Transverse colon (tissue), 4 donors: ENCODE measurements at places on chromosomes 1 and 21.
A peak's percentile ranks its signal among the peaks of the same experiment; 100 is the strongest.

- no peak overlapping the region for H3K4me3 ChIP-seq
- no peaks in the 10 kb centered on the region for H3K36me3 ChIP-seq
- peaks cover 26% of the 10 kb centered on the region for H3K4me1 ChIP-seq
- no peak overlapping the region for H3K27ac ChIP-seq
- H3K27me3 ChIP-seq: no peaks in the 10 kb centered on the region
- DNase-seq: no peak
These were observed 2.3 kb downstream of the VPS26C start for GRCh38 chr21:37264808-37265207.

DNA sequence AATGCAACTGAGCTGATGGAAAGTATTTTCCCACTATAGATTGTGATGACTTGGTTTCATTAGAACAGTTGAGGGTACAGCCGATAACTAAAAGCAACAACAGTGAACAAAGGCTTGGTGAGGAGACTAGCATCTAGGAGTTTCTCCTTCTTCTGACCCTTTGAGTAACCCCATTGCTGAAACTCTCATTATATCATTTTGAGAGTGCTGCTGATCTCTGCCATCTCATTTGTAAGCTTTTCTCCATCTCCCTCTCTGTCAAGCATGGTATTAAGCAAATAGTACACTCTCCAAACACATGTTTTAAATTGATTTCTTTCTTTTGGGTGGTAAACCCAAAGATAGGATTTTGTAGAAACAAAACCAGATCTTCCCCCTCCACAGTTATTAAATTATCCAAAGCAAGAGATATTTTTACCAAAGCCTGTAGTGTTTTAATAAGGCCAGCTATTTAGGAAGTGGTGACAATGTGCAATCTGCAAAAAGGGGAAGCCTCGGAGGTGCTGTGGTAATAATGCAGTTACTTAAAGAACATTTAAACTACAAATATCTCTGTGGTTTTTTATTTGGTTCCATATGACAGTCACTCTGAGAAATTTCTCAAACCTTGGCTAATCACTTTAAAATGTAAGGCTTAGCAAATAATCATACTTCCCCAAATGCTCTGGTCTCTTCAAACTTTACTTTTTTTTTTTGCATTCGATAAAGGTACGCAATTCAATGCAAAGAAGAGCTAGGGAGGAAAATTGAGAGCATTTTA, 287.5 kb downstream of the HLX start:
- H3K4me1 ChIP-seq: no peaks in the 10 kb centered on the region
- H3K36me3 ChIP-seq: no peaks in the 10 kb centered on the region
- no peaks in the 10 kb centered on the region for H3K27me3 ChIP-seq
- DNase-seq: peak; percentile 15
- H3K4me3 ChIP-seq: no peak overlapping the region
- no peak overlapping the region for H3K27ac ChIP-seq

DNA sequence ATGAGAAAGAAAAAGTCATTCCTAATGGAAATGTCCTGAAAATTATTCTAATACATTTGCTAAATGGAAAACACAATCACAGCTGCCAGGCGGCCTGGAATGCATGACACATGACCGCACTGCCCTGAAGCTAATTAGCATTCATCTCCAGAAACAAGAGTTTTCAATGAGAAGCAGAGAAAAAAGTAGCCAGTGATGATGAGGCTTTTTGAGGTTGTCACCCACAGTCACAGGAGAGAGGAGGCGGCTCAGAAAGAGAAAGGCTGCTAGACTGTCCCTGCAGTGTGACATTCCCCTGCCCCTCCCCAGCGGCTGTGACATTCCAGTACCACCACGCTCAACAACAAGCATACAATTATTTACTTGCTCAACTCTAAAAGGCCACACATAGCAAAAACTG, 122.9 kb upstream of the KRTAP19-8 start:
- H3K27me3 ChIP-seq: no peaks in the 10 kb centered on the region
- DNase-seq: no peak
- H3K36me3 ChIP-seq: no peaks in the 10 kb centered on the region
- H3K4me3 ChIP-seq: no peak overlapping the region
- no peaks in the 10 kb centered on the region for H3K4me1 ChIP-seq
- no peak overlapping the region for H3K27ac ChIP-seq

DNA sequence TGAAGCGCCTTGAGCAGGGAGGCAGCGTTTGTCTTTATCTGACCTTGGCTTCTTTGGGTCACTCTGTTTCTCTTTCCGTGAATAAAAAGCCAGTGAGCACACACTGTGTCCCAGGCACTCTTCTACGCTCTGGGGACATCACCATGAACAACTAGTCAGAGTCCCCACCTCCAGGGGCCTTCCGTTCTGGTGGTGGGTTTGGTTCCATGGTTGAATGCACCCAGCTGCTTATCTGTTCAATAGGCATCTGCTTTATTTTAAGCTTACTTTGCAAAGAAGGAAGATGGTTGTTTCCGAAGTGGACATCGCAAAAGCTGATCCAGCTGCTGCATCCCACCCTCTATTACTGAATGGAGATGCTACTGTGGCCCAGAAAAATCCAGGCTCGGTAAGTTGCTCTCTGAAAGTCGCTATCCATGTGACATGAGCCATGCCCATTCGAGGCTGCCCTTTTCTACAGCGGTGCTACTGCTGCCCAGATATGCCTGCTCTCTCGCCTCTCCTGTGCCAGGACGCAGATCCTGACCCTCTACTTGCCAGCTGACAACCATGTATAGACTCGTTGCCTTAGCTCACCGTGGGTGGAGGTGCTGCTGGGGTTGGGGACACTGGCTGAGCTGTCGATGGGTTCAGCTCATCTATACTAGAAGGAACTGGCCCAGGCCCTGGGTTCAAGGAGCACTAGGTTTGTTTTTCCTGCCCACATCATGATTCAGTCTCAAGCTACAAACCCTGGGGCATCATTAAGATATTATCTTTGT, 5.9 kb downstream of the MX1 start:
- H3K27me3 ChIP-seq: no peaks in the 10 kb centered on the region
- H3K27ac ChIP-seq: peak overlapping the region; percentile 83
- peaks cover 12% of the 10 kb centered on the region for H3K4me1 ChIP-seq
- no peaks in the 10 kb centered on the region for H3K36me3 ChIP-seq
- H3K4me3 ChIP-seq: no peak overlapping the region

GRCh38 chr1:37399830-37400464, 74.4 kb upstream of the ZC3H12A start:
- no peak overlapping the region for H3K27ac ChIP-seq
- peaks cover 32% of the 10 kb centered on the region for H3K27me3 ChIP-seq
- no peaks in the 10 kb centered on the region for H3K4me1 ChIP-seq
- H3K4me3 ChIP-seq: no peak overlapping the region
- DNase-seq: no peak

DNA sequence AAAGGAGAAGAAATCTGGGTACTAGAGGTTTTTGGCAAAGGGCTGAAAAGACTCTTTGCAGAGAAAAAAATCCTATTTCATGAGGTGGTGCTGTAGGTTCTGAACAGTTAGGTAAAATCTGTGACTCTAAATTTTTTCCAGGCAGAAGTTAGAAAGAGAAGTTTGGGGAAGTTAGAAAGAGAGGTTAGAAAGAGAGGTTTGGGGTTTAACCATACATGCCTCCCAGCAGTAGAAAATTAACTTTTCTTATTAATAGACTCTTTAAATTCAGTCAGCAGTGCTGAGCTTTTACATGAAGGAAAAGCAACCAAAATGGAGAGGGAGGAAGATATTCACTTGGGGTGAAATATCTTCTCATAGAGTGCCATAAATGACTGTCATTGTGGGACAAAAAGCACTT, 12.2 kb downstream of the AMY1C start:
- H3K27me3 ChIP-seq: no peaks in the 10 kb centered on the region
- no peak overlapping the region for H3K4me3 ChIP-seq
- H3K36me3 ChIP-seq: no peaks in the 10 kb centered on the region
- H3K4me1 ChIP-seq: no peaks in the 10 kb centered on the region
- H3K27ac ChIP-seq: no peak overlapping the region

DNA sequence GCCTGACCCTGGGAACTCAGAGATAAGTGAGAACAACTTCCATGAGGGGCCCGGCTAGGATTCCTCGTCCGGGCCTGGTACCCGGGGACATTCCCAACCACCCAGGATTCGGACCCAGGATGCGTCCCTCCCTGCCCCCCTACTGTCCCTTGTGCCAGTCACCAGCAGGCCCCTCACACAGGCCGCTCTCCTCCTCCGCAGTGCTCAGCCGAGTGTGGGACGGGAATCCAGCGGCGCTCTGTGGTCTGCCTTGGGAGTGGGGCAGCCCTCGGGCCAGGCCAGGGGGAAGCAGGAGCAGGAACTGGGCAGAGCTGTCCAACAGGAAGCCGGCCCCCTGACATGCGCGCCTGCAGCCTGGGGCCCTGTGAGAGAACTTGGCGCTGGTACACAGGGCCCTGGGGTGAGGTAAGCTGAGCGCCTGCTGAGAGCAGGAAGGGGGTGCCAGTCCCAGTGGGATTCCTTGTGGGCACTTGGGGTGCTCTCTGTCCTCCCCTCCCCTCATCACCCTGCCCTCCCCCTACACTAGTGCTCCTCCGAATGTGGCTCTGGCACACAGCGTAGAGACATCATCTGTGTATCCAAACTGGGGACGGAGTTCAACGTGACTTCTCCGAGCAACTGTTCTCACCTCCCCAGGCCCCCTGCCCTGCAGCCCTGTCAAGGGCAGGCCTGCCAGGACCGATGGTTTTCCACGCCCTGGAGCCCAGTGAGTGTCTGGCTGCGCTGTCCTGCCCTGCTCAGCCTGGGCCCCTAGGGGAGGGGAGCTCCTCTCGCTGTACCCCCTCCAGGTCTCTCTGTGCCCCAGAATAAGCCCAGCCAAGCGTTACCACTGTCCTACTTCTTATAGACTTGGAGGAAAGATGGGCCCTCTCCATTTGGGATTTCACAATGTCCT, 9.8 kb downstream of the ADAMTSL4 start:
- H3K4me1 ChIP-seq: peaks cover 51% of the 10 kb centered on the region
- H3K36me3 ChIP-seq: no peaks in the 10 kb centered on the region

DNA sequence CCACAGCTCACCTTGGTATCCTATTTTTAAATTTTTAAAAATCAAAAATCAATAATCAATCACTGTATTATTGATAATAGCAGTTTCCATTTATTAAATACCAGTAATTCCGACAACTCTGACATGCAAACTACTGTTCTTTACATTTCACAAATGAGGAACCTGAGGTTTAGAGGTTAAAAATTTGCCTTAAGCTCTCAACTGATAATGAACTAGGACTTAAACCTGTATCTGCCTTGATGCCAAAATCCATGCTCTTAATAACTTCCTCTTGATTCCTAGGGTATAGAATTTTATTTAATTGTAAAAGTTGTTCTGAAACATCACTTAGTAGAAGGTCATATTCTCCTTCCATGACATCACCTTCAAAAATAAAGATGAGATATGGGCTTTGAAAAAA, 5.6 kb downstream of the ARHGAP29 start:
- no peaks in the 10 kb centered on the region for H3K36me3 ChIP-seq
- H3K4me1 ChIP-seq: no peaks in the 10 kb centered on the region
- H3K4me3 ChIP-seq: no peak overlapping the region

- H3K27ac ChIP-seq: no peak overlapping the region
- H3K4me1 ChIP-seq: no peaks in the 10 kb centered on the region
- no peak for DNase-seq
- H3K4me3 ChIP-seq: no peak overlapping the region
These were observed 19.7 kb downstream of the AJAP1 start for GRCh38 chr1:4674117-4674516.

DNA sequence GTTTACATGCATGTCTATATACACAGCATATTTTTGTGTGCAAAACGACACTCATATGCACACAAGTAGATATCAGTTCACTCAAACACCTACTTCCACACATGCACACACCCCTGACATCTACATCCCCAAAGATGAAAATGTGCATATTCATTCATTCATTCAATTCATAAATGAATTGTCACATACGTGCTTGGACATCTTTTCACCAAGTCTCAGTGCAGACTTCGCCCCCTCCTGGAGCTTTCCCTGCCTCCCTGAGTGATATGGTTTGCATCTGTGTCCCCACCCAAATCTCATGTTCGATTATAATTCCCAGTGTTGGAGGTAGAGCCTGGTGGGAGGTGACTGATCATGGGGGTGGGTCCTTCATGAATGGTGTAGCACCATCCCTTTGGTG, 53.1 kb downstream of the CAMK2N1 start:
- peaks cover 16% of the 10 kb centered on the region for H3K27me3 ChIP-seq
- no peaks in the 10 kb centered on the region for H3K4me1 ChIP-seq
- H3K36me3 ChIP-seq: no peaks in the 10 kb centered on the region
- no peak for DNase-seq
- no peak overlapping the region for H3K4me3 ChIP-seq

- H3K27me3 ChIP-seq: no peaks in the 10 kb centered on the region
- DNase-seq: no peak
- no peaks in the 10 kb centered on the region for H3K4me1 ChIP-seq
- H3K36me3 ChIP-seq: no peaks in the 10 kb centered on the region
- H3K4me3 ChIP-seq: no peak overlapping the region
- no peak overlapping the region for H3K27ac ChIP-seq
These were observed 33.8 kb downstream of the TMCO1 start for GRCh38 chr1:165734906-165735305.

- no peaks in the 10 kb centered on the region for H3K36me3 ChIP-seq
- H3K4me1 ChIP-seq: no peaks in the 10 kb centered on the region
- H3K27ac ChIP-seq: no peak overlapping the region
These were observed 94.3 kb downstream of the DIRAS3 start for GRCh38 chr1:67956116-67956515.

DNA sequence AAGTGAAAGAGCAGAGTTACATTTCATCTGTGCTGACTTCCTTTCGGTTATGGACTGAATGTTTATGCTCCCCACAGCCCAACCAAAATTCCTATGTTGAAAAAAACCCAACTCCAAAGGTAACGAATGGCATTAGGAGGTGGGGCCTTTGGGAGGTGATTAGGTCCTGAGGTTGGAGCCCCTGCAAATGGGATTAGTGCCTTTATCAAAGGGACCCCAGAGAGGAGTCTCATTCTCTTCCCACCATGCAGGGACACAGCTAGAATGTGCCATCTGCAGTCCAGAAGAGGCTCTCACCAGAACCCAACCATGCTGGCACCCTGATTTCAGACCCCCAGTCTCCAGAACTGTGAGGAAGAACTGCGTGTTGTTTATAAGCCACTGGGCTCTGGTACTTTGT, 199.3 kb downstream of the TOMM20 start:
- no peak for DNase-seq
- H3K27ac ChIP-seq: no peak overlapping the region
- no peak overlapping the region for H3K4me3 ChIP-seq
- no peaks in the 10 kb centered on the region for H3K27me3 ChIP-seq

DNA sequence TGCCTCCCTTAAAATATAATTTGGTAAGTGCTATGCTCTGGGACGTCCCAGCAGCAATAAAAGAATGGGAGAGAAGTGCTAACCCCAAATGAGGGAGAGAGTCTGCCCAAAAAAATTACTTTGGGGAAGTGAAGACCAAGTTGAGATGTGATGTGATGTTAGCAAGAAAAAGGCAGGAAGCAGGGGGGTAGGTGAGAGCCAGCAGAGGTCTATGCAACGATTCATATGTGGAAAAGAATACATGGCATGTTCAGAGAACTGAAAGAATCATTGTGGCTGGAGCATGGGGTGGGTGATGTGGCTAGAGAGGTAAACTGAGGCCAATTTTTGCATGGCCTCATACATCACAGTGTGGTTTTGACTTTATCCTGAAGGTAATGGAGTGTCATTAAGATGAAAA, 5.6 kb upstream of the CTPS1 start:
- H3K4me3 ChIP-seq: no peak overlapping the region
- no peak for DNase-seq
- H3K4me1 ChIP-seq: no peaks in the 10 kb centered on the region
- H3K27me3 ChIP-seq: no peaks in the 10 kb centered on the region

GRCh38 chr1:109884242-109884891, 26.3 kb upstream of the CSF1 start:
- H3K36me3 ChIP-seq: no peaks in the 10 kb centered on the region
- DNase-seq: no peak

- peak; percentile 87 for DNase-seq
- H3K4me1 ChIP-seq: peaks cover 11% of the 10 kb centered on the region
- no peaks in the 10 kb centered on the region for H3K27me3 ChIP-seq
- no peak overlapping the region for H3K4me3 ChIP-seq
These were observed 58.8 kb downstream of the NAV1 start for GRCh38 chr1:201597551-201598230.
